ENCODE measurements at places on chromosomes 4 and X.

DNA sequence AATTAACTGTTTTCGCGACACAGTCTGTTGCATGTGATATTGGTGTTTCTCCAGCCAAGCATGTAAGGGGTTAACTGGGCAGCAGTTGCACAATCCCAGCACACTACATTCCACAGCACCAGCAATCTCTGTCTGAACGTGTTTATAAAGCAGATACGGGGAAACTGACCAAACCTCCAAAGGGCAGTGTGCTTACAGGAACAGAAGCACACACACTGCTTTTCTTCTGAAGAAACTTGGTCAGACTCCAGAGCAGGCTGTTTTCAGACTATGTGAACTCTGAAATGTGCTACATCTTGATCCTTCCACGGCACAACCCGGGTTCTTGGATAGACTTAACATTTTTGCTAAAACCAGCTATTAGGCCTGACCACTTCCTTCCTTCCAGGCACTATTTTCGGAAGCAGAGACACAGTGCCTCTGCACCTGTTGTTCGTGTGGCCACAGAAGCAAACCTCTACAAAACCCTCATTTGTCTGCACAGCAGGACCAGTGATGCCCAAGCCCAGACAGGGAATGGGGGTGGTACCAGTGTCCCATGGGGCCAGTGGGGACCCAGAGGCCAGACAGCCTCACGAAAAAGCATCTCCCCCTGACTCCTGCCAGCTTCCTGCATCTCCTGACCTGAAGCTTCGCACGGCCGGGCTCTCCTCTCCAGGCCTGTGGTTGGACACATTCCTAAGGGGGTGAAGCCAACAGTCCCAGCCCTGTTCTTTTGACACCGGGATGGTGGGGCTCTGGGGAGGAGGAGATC, 90.1 kb downstream of the IRF2 start:
- peak; percentile 30 for DNase-seq

- DNase-seq, result peak; percentile 24
Observed at GRCh38 chr4:22416403-22416802, 99.5 kb downstream of the ADGRA3 start.

DNA sequence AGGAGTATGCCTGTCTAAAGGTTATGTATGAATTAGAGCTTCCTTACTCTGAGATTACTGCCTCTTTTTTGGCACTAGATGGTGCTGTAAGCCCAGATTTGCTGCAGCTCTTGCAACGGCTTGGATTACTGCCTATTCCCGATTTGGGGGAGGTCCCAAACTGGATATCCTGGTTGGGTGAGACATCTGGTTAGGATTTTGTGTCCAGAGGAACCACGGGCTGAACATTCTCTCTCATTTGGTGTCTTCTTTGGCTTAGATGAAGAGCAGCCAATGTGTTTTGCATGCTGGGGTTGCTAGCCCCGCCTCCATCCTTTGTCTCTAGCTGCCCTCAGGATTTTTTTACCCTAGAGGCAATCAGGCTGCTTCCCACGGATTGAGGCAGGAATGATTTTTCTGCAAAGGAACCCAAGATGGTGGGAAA, 31.9 kb downstream of the F8A1 start:
- peak; percentile 5 for DNase-seq

DNA sequence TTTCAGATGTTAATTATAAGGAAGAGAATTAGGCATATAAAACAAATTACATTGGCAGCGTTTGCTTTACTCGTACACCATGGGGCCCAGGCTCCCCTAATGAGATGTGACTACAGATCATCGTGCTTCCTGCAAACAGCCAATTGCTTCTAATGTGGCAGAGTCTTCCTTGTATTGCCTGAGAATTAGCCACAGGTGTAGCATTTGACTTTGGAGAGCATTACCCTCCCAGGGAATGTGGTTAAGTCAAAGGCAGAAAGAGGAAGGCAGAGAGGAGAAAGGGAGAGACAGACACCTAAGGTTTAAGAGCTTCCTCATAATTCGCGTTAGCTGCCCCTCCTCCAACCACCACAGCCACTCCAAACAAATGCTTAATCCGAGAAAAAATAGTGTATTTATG, 97.0 kb downstream of the MID1IP1 start:
- no peak for DNase-seq

DNA sequence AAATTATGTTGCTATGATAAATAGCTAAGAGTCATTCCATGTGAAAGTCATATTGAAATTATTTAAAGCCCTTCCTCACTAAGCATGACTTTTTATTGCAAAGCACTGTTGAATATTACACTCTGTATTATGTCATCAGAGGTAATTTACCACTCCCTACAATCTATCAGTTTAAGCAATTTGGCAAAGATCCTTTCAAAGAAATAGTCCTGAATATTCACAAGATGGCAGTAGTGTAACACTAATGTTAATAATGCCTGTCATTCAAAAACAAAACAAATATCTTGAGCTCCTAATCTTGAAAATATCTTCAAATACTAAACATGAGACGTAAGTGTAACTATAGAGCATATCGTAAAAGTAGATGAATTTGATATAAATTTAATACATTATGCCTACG, 208.6 kb upstream of the TECRL start:
- DNase-seq, result no peak

GRCh38 chr4:113584407-113585150, 177.0 kb downstream of the CAMK2D start:
- DNase-seq, result no peak

DNA sequence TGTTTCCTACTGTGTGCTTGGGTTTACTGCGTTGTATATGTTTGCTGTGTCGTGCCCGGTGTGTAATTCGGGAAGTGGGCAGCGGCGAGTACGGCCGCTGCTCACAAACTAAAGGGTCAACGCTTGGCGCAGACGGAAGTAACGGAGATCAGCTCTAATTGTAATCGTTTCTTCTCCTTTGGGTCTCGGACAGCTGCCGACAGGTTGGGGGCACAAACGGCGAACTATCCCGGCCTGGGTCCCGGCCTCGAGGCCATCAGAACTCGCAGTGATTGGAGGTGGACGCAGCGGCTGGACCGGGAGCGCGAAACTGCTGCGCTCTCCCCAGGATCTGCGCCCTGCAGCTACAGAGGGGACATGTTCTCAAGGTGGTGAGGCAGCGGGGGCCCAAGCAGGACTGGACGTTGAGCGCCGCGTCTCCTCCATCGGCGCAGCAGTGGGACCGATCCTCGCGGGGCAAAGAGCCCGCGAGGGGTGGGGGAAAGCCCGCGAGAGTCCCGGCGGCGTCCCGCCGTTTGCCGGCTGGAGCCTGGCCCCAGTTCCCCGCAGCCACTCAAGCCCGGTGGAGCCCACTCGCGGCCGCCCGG, 516 bp upstream of the ZIC3 start:
- DNase-seq, result no peak

DNA sequence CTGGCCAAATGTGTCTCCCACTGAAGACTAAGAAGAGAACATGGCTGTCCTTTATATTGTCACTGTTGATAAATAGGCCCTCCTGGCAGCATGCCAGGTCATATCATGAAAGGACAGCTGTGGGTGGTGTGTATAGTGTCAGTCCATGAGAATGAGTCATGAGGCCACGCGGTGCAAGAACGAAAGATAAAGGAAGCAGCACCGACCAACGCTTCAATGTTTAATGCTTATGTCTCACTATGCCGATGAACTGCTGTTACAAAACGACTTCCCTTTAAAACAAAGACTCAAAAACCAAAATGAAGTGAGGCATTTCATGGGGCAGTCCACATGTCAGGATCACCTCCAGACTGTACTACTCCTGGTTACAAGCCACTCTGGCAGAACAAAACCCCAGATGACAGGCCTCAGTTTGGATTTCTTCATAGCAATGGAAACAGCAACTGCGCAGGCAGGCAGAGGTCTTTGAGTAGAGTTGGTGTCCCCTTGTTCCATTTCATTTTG, 5.2 kb upstream of the TCEANC start:
- peak; percentile 91 for DNase-seq

GRCh38 chr4:104457308-104457981, 37.2 kb downstream of the CXXC4 start:
- no peak for DNase-seq

- DNase-seq, result no peak
Observed at GRCh38 chr4:45385306-45385705, 659.0 kb upstream of the GNPDA2 start.

DNA sequence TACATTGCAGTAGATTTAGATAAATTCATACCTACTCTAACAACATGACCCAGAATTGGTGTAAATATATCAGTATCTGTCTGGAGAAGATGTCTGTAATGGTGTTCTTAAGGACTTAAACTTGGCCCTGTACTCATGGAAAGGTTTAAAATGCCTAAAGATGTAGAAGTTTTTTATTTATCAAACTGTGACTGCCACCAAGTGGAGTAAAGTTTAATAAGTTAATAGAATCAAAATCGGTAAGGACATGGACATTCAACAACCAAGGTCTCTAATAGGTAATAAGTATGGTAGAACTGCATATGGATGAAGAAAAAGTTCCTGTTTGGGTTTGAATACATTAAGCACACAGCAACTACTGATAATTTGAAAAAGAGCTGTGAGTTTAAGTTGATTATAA, 474.0 kb upstream of the NDST3 start:
- DNase-seq, result no peak

DNA sequence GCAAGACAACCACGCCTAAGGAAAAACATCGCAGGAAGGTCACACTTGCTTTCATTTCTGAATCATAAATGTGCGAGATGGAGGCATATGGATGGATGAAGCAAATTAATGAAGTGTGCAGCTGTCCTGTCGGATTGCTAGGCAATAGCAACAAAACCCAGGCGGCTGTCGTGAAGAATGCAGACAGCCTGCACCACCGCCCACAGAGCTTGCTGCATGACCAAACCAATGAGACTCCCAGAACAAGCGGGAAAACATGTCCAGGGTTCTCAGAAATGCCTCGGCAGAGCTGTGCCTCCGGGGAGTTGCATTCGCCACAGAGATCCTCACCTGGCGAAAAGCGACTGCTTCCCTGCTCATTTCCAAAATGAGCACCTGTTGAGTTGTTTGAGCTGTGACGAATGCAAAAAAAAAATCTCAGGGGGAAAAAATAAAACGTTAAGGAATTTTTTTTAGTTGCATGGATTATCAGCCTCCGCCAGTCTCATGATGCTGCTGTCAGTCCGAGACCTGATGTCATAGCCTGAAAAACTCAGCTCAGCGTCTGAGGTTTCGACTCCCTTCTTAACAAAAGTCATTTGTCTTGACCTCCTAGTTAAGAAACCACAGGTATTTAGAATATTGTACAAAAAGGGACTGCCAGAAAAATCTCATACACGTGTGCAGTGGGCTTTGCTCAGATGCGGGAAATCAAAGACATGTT, 155.5 kb upstream of the MXRA5 start:
- DNase-seq, result no peak

DNA sequence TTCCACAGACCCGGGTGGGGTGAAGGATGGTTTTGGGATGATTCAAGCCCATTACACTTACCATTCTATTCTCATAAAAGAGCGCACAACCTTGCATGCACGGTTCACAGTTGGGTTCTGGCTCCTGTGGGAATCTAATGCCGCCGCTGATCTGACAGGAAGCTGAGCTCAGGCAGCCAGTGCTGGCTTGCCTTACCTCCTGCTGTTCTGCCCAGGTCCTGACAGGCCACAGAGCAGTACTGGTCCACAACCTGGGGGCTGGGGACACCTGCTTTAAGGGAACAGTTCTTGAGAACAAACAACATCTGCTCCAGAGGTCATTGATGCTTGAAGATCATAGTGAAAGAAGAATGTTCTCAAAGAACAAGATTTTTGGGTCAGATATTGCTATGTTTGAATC, 8.0 kb upstream of the HS3ST1 start:
- DNase-seq, result no peak

- no peak for DNase-seq
Observed at GRCh38 chrX:128800138-128800537, 723.2 kb downstream of the SMARCA1 start.

GRCh38 chrX:107025545-107025944, 25.5 kb upstream of the MORC4 start:
- no peak for DNase-seq

GRCh38 chr4:188053302-188053701, 56.1 kb downstream of the TRIML2 start:
- DNase-seq, result no peak

GRCh38 chr4:153433754-153434105, 32.4 kb upstream of the TMEM131L start:
- DNase-seq, result no peak

DNA sequence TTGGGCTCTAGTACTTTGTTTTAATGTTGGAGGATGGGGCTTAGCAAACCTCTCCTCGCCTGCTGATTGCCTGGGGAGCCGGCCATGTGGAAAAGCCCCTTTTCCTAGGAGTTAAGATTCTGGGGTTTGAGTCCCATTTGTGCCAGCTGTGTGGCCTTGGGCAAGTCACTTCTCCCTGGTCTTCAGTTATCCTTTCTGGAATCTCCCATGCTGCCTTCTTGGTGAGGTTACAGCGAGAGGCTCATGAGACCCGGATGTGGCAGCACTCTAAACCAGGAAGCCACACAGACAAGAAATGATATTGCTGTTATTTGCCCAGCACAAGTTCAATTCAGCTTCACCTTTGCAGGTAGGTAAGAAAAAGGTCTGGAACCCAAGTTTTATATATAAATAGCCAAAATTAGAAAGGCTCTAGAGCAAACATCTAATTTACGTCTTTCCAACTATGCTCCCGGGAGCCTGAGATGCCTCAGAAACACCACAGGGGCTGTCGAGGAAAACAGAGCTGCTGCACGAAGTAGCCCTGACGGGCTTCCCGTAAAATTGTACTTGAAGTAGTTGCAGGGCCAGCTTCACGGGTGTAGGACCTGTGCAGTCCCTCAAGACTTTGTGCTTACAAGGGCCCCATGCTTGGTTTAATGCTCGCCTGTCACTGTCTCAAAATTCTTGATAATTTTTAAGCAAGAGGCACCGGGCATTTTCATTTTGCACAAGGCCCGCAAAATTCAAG, 8.3 kb upstream of the SASH3 start:
- no peak for DNase-seq

- DNase-seq, result no peak
Observed at GRCh38 chr4:74671080-74671698, 123.1 kb downstream of the BTC start.

DNA sequence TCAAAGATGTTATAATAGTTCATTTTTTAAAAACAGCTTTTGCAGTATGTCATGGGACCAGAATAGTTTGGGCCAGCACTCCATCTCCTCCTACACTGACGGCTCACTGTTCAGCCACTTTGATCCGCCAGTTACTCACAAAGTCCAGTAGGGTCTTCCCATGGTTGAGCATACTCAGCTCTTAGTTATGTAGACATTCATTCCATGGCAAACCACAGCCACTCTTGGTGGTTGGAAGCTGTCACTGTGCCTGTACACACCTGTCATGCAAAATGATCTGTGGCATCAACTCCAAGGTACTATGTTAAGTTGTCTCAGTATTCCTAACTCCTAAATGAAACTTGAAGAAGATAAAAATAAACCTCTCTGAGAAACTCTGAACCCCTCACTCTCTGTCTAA, 127.2 kb downstream of the NR3C2 start:
- no peak for DNase-seq
